Left hindlimb (tissue), 1 donor: ENCODE measurements at places on chromosomes 16 and 17.
A peak's percentile ranks its signal among the peaks of the same experiment; 100 is the strongest.

DNA sequence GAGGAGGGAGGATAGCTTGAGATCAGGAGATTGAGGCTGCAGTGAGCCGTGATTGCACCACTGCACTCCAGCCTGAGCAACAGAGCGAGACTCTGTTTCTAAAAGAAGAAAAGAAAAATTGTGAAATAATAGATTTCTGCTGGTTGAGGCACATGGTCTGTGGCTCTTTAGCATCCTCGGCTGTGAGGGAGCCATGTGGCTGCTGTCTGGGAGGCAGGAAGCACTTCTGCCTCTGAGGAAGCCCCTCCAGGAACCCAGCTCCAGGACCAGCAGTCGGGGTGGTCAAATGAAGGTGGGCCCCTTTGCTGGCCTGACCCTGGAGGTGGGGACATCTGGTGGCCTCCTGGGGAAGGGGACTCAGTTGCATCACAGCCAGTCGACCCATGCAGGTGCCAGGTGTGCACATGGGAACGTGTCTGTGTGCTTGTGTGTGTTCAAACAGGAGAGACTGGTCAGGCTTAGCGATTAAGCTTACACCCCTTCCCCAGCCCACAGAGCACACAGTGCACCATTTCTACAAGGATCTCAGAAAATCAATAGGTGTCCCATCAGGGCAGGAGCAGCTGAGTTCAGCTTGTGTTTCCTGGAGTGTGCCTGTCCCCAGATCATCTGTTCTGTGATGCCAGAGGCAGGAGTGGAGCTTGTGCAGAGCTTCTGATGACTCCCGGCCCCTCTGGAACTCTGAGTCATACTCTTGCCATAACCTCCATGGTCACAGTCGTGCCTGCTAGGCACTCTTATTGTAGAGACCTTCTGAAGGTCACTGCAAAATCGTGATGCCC is 24.3 kb upstream of the MGAT5B start:
- no peak for DNase-seq

DNA sequence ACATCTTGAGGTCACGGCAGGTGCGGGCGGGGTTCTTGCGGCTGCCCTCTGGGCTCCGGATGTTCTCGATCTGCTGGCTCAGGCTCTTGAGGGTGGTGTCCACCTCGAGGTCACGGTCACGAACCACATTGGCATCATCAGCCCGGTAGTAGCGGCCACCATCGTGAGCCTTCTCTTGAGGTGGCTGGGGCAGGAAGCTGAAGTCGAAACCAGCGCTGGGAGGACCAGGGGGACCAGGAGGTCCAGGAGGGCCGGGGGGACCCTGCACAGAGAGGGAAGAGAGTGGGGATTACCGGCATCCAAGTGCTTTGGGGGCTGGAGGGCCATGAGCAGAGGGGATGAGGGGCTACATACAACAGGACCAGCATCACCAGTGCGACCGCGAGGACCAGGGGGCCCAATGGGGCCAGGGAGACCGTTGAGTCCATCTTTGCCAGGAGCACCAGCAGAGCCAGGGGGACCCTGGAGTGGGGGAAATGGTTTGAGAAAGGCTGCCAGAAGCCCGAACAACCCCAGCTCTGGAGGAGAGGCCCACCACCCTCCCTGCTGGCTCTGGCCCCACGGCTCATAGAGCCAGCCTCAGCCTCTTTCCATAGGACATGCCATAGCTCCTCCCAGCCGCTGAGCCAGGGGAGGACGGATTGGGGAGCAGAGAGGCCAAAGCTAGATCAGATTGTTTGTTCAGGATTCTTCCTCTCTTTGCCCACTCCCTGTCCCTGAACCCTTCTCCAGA is 14.6 kb downstream of the COL1A1 start:
- peak; percentile 87 for DNase-seq

- DNase-seq = no peak
These were observed 33.7 kb downstream of the MARF1 start for GRCh38 chr16:15609286-15609649.

- no peak for DNase-seq
These were observed 23.5 kb downstream of the SRCAP start for GRCh38 chr16:30722443-30722842.

DNA sequence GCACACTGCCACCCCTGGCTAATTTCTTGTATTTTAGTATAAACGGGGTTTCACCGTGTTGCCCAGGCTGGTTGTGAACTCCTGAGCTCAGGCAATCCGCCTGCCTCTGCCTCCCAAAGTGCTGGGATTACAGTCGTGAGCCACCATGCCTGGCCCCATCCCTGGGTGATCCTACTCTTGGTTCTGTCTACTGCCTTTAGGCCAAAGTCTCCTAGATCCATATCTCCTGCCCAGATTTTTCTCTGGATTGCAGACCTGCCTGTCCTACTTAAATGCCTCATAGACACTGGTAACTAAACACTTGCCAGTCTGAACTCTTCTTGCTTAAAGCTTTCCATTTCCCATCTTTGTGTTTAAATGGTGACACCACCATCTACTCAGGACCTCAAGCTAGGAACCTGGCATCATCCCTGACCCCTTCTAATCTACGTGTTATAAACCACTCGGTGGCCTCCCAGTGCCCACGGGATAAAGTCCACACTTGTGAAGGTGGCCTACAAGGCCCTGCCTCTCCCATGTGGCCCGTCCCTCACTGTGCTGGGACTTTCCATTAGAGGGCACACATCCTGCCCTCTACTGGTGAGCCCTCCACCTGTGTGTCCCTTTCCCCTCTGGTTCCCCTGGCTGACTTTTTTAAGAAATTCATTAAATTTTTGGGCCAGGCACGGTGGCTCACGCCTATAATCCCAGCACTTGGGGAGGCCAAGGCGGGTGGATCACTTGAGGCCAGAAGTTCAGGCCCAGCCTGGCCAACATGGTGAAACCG is 51.1 kb downstream of the USP43 start:
- DNase-seq = no peak

DNA sequence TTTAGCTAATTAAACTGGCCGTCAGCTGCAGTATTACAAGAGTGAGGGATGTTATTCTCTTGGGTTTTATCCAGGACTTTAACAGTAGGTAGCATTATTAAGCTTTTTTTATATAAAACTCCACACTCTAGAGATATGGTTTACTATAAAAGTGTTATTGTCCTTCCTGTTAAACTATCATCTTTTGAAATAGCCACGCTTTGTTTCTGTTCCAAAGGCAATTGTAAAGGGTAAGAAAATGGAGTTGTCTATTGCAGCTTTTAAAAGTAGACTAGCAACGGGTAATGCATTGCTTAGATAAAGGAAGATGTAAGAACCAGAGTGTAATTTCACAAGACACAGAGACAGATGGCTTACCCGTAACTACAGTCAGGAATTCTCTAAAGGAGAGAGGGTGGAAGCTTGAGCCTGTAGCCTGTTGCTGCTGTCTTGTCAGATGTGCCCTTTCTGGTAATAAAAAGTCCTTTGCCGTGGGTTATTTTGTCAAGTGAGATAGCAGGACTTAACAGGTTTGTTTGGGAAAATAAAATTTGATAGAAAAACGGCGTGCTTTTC is 56.4 kb downstream of the WWOX start:
- DNase-seq = no peak

- DNase-seq = no peak
These were observed 29.8 kb upstream of the GPRC5C start for GRCh38 chr17:74402048-74402447.

GRCh38 chr17:52158450-52159042 is at the start of gene CA10:
Gene CA10 (minus strand): TSS chr17:52158714.
- peak; percentile 32 for DNase-seq

- DNase-seq = no peak
These were observed 3.0 kb upstream of the PPY start for GRCh38 chr17:43945074-43945829.

DNA sequence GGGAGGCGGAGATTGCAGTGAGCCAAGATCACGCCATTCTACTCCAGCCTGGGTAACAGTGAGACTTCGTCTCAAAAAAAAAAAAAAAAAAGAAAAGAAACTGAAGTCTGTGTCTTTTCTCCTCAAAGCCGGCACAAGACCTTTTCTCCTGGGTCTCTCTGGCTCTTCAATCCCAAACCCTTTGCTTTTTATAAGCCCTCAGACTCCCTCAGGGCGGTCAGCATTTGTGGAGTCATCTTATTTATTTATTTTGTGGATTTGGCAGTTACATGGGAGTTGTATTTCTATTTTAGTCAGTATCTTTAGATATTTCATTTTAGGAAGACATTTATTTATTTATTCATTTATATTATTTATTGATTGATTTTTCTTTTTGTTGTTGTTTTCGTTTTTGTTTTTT is 57.7 kb upstream of the MAP3K14 start:
- no peak for DNase-seq

DNA sequence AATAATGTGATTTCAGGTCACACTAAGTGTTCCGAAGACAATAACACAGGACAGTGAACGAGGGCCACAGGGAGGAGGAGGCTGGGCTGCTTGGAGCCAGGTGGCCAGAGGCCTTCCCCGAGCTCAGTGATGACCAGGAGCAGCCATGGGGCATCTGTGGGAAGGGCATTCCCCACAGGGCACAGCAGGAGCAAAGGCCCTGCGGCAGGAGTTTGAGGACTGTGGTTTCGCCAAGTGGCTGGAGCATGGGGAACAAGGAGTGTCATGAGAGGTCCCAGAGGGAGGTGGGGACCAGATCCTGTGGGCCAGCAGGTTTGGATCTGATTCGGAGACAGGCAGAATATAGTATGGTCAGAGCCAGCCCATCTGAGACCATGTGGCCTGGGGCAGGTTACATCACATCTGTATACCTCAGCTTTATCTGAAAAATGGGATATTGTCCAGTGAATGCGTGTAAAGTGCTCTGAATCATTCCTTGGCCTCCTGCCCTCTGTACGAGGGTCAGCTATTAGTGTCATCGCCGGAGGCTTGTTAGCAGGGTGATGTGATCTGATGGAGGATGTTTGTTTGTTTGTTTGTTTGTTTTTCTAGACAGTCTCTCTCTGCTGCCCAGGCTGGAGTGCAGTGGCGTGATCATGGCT is 176.8 kb downstream of the KATNIP start:
- DNase-seq = no peak

GRCh38 chr17:57603978-57604377 is 141.1 kb downstream of the CCDC182 start:
- no peak for DNase-seq

DNA sequence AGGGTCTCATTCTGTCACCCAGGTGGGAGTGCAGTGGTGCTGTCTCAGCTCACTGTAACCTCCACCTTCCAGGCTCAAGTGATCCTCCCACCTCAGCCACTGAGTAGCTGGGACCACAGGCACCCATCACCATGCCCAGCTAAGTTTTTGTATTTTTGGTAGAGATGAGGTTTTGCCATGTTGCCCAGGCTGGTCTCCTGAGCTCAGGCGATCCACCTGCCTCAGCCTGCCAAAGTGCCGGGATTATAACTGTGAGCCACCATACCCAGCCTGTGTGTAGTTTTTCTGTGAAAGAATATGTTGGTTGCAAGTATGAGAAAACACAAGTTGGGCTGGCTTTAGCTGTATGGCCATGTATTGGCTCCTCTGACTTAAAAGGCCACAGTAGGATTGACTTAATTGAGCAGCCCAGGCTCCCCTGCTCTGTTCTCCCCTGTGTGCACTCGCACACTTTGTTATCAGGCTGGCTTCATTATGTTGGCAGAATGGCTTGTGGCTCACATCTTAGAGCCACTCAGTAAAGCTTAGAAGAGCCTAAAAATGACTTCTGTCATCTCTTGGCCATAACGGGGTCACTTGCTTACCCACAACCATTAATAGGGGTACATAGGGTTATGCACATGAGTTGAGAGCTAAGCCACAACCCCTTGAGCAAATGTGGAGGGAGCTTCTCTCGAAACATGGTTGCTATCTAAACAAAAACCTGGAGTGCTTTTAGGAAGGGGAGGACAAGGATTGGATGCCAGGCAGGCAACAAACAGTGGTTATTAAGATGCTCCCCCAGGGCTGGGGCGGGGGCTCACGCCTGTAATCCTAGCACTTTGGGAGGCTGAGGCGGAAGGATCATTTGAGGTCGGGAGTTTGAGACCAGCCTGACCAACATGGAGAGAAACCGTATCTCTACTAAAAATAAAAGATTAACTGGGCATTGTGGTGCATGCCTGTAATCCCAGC is 6.1 kb downstream of the HAPSTR1 start:
- DNase-seq = no peak

DNA sequence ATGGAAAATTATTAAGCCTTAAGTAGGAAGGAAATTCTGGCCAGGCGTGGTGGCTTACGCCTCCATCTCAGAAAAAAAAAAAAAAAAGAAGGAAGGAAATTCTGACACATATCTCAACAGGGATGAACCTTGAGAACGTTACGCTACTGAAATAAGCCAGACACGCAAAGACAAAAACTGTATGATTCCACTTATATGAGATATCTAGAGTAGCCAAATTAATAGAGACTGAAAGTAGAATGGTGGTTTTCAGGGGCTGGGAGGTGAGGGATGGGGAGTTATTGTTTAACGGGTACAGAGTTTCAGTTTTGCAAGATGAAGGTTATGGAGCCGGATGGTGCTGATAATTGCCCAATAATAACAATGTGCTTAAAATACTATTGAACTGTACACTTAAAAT is 16.2 kb upstream of the HNF1B start:
- DNase-seq = no peak

DNA sequence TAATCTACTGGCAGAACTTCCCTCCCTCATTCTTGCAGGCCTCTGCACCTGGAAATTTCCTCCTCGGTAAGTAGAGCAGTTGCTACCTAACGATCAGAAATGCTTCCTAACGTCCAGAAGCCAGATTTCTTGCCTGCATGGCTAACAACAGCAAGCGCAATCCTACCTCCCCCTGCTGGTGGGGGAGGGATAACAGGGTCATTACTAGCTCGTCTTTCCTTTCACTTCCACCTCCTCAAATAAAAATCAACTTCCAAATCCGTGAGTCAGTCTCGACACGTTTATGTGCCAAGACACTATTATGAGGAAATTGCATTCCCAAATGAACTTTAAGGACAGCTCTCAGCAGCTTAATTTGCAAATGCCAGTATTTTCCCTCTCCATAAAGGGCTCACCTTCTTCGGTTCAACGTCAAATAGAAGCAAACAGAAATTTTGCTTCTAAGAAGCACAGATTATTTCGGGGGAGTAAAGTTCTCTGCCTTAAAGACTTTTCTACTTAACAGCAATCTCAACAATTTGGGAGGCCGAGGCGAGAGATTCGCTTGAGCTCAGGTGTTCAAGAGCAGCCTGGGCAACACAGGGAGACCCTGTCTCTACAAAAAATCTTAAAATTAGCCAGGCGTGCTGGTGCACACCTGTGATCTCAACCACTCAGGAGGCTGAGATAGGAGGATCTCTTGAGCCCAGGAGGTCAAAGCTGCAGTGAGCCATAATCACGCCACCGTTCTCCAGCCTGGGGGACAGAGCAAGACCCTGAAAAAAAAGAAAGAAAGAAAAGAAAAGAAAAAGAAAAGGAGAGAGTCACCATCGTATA is 188.6 kb upstream of the PSMD7 start:
- no peak for DNase-seq

DNA sequence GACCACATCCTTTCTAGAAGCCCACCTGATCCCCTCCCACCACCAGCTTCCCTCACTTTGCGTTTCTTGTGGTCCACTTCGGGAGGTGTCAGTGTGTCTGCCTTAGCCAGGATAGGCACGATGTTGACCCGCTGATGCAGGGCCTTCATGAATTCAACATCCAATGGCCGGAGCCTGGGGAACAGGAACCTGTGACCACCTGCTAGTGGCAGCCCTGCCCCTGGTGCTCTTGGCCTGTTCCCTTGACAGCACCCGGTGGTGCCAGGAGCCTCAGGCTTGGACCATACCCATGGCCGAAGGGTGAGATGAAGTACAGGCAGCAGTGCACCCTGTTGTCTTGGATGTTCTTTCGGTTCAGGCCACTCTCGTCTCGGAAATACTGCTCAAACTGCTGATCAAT is 7.2 kb upstream of the MTMR4 start:
- DNase-seq = no peak
